ENCODE measurements at places on chromosomes 13 and 19. TPM values are rescaled to one million over a fixed set of nuclear protein-coding genes. Genes with fewer than 3 reads are reported as not detected.

ABHD8 gene
- 11.6 TPM for total RNA-seq

ZNF345 gene
- 2.5 TPM for total RNA-seq

TTC9B gene
- not detected for total RNA-seq

ZNF491 gene
- total RNA-seq, result 5.3 TPM

BTBD2 gene
- 19.9 TPM for total RNA-seq

MCEMP1 gene
- not detected for total RNA-seq

OR4F17 gene
- not detected for total RNA-seq

MTUS2 gene
- under 0.01 TPM for total RNA-seq

LYL1 gene
- total RNA-seq, result 0.34 TPM

PRTN3 gene
- total RNA-seq, result not detected

OR10H1 gene
- total RNA-seq, result not detected

OR7E24 gene
- not detected for total RNA-seq

CLDN10 gene
- total RNA-seq, result not detected

DNASE2 gene
- total RNA-seq, result 13.7 TPM

CYP2F1 gene
- total RNA-seq, result not detected

EDNRB gene
- 1.5 TPM for total RNA-seq

KIR2DL4 gene
- not detected for total RNA-seq

All from Daoy (cell line).